ENCODE measurements at places on chromosomes 16 and 17.

DNA sequence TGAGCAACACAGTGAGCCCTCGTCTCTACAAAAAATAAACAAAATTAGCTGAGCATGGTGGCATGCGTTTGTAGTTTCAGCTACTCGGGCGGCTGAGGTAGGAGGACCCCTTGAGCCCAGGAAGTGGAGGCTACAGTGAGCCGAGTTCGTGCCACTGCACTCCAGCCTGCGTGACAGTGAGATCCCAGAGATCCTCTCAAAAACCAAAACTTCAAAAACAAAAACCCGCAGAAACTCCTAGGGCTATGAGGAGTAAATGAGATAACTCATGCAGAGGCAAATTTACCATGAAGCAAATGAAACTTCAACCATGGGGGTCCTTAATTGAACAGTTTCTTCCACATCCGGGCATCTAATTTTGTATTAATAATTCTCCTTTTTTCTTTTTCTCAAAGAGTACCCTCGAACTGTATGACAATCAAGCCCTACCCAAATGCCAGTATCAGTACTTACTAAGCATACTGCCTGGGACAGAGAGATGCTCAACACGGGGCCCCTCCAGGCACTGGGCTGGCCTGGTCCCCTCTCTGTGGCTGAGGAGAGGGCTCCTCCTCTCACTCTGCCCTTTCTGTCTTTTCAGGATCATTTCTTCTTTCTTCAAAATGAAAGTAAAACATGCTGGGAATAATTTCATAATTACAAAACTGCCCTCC, 789 bp upstream of the PIPOX start:
- no peak for DNase-seq

DNA sequence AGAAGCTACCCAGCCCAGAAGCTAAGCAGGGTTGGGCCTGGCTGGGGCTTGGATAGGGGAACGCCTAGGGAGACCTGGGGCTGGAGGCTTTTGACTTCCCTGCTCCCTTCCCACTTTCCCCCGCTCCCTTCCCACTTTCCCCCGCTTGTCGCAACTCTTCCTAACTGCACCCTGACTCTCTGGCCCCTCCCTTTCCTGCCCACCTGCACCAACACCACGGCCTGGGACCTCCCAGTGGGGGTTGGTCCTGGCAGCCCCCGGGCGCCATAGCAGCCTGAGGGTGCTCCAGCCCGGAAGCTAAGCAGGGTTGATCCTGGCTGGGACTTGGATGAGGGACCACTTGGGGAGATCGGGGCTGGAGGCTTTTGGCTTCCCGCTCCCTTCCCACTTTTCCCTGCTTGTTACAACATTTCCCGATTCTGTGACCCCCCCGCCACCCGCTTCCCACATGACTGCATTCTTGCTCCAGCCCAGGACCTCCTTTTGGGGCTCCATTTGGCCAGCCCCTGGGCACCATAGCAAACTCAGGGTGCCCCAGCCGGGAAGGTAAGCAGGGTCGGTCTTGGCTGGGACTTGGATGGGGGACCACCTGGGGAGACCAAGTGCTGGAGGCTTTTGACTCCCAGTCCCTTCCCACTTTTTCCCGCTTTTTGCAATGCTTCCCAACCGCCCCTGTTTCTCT, 2287.0 kb downstream of the TP53TG3F start:
- no peak for DNase-seq

GRCh38 chr17:57487573-57487972, 231.2 kb downstream of the MSI2 start:
- DNase-seq: no peak

GRCh38 chr17:74231928-74232907, 18.8 kb downstream of the TTYH2 start:
- DNase-seq: no peak

- DNase-seq: no peak
Observed at GRCh38 chr16:31403590-31404352, 10.6 kb downstream of the ITGAD start.
